ENCODE measurements at places on chromosomes 2 and 18.

DNA sequence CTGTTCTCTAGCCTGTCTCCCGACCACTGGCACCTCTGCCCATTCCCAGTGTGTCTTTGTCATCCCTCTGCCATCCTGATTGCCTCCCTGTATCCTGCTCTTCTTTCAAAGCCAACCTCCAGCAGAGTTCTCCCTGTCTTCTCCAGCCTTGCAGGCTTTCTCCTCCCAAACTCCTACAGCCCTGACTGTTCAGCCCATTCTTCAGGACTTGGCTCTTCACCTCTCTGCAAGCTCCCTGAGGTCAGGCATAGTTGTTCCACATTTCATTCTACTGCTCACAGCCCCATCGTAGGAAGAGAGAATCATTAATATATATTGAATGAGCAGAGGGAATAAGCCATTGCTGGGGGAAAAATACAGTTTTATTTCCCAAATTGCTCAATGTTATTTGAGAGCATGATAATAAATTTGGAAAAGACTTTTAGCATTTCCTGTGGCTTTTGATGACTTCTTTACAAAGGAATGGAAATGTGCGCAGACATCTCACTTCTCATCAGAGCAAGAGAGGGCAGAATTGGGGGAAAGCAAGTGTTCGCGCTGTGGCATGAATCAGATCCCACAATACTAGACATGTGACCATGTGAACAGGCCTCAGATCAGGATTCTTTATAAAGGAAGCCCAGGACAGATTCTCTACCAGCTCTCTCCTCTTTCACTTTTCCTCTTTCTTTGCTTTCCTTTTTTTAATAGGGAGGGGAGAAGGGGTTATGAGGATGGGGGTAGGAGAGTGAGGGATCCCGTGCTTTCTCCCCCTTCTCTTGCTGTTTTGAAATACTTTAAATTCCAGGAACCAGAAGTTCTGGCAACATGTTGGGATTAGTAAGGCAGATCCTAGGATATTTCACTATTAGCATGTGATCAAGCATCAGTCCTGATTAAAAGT, 37.4 kb downstream of the EPAS1 start:
- DNase-seq = no peak

DNA sequence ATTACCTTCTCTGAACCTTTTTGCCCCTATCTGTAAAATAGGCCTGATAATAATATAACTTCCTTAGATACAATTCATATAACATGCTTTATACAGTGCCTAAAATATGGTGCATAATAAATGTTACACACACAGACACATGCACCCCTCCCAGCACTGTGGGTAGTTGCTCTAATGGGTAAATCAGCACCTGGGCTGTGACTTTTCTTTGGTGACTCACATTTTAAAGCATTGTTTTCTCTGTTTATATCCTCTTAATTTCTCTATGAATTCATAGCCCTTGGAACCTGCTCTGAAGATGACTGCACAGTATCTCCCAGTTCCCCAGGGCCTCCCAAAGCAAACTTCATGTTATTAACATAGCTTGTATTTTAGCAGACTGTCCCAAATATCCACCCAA, 248.2 kb upstream of the TNP1 start:
- DNase-seq = no peak

- DNase-seq = no peak
Measured at GRCh38 chr2:150607390-150607811, 119.9 kb upstream of the RND3 start.

DNA sequence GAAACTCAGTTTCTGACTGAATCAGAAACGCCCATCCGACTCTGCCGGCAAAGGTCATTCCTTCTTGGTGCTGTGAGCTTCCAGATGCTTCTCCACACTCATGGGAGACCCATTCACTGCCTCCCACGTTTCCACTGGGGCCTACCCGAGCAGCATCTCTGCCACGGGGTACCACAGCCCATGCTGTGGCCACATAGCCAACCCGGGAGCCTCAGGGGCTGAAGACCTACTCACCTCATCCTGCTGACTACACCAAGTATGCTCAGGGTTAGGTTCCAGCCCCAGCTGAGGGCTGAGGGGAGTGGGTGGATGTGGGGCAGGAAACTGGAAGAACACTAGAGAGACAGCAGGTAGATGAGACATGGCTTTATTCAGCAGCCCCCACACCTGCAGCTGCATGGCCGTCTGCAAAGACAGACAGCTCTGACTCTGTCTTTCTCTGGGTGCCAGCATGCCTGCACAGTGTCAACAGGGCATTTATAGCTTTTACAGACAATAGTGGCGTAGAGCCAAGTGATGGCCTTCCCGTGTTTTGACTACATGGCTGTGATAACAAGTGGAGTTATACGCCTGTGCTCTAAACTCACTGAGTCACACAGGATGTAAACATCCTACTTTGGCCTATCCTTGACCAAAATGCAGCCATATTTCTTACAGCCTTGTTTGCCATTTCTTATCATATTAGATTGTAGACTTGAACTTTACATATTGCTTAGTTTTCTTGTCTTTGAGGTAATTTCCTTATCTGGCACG, 16.5 kb upstream of the KLHL23 start:
- DNase-seq = no peak

GRCh38 chr2:105406221-105406620, 7.4 kb upstream of the FHL2 start:
- no peak for DNase-seq

GRCh38 chr2:30300456-30301221, 69.3 kb downstream of the LBH start:
- DNase-seq = no peak

GRCh38 chr2:240597419-240598181, 11.1 kb downstream of the CAPN10 start:
- no peak for DNase-seq

GRCh38 chr2:231640641-231641111, 48.0 kb downstream of the TEX44 start:
- no peak for DNase-seq

- DNase-seq = no peak
Measured at GRCh38 chr2:53820711-53821110, 33.9 kb downstream of the ERLEC1 start.

GRCh38 chr2:47094511-47095142, 60.5 kb downstream of the STPG4 start:
- DNase-seq = no peak

GRCh38 chr2:52034706-52035105, 1002.8 kb upstream of the NRXN1 start:
- no peak for DNase-seq

DNA sequence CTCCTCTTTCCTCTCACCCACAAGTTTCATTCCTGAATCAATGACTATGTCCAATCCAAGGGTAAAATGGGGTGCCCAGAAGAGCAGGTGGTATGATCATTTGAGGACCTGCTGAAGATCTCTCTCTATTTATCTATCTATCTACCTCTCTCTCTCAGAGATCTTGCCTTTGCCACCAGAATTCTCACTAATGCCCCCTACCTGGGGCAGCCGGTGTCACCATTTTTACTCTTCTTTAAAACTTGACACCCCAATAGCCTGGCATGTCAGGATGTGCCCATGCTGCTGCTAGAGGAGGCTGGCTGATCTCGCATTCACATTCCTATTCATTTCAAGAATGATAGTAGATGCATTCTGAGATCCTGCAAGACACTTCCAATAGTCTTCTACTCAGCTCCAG, 24.3 kb upstream of the RPIA start:
- no peak for DNase-seq

DNA sequence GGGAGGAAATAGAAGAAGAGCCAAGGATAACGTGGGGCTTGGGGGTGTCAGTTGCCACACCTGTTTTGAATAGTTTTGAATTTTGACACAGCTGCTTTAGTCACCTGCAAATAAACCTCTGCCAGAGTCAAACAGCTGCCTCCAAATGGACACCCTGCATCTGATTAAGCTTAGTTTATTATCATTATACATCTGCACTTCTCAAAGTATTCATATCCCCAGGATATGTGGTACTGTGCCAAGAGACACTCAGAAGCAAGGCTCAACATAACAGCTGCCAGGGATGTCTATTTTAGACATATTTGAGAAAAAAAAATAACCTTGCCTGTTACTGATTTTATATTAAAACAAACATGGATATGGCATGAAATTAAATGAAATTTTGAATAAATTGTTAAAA, 122.5 kb upstream of the WDR75 start:
- DNase-seq = no peak

DNA sequence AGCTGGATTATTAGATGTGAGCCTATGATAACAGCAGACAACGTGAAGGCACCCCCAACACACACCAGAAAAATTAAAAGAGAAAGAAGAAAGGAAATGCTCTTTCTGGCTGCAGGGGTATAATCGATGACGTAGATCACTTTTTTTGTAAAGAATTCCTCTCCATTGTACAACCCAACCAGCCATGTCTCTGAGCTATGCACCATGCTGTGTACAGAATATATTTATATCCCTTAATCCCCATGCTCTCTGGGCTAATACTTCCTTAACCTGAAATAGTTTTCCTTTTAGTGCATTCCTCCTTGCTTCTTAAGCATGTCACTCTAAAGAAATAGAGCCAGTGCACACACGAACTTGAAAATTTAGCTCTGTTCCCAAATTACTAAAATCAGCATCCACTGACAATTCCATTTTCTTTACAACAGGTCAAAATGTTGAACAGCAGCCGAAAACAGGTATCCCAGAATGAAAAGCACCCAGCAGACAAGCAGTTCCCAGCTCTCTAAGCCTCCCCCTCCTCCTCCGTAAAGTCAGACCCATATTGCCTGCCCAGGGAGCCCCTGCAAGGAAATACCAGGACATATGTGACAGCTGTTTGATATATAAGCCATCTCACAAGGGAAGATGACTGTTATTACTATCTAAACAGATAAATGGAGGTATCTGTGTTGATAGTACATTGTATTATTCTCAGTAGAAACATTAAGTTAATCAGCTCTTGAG, 247.4 kb upstream of the RAB6C start:
- no peak for DNase-seq

DNA sequence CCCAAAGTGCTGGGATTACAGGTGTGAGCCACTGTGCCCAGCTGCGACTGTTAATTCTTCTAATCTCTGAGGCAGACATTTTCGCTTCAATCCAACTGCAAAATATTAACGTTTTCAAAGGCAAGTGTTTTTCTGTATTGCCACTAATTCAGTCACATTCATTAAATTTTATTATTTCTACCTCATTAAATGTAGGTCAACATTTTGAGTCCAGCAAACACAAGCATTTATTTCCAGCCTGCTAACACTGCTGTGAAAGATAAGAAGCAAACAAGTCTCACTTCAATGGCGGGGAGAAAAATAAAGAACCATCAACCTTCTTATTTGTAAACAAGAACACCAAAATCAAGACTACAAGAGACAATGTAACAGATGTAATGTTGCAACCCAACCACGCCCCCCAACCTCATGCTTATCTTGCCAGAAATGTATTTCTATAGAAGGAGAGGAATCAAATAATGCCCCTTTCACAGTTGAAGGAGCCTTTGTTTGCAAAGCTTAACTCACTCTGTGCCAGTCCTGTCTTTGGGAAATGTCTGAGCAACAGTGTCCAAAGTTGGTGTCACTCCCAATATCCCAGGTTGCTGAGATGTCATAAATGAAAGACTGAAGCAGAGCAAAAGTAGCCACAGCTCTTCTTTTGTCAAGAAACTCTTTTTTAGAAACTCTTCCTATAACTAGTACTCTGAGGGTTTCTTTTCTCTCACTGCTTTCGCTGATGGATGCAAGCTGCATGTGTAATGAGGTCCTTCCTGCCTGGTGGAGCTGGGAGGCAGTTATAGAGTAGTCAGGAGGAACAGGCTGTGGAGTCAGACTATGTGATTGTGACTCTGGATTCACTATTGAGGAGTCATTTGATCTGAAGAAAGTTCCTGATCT, 8.6 kb downstream of the DOCK10 start:
- no peak for DNase-seq

GRCh38 chr2:175034716-175035115, 29.5 kb upstream of the CHN1 start:
- DNase-seq = no peak

DNA sequence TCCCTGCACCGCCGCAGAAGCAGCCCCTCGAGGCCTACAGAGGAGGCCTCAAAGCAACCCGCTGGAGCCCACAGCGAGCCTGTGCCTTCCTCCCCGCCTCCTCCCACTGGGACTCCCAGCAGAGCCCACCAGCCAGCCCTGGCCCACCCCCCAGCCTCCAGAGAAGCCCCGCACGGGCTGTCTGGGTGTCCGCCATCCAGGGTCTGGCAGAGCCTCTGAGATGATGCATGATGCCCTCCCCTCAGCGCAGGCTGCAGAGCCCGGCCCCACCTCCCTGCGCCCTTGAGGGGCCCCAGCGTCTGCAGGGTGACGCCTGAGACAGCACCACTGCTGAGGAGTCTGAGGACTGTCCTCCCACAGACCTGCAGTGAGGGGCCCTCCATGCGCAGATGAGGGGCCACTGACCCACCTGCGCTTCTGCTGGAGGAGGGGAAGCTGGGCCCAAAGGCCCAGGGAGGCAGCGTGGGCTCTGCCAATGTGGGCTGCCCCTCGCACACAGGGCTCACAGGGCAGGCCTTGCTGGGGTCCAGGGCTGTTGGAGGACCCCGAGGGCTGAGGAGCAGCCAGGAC, 31.2 kb downstream of the GPC1 start:
- no peak for DNase-seq

GRCh38 chr2:217399291-217399690, 539.4 kb upstream of the TNP1 start:
- no peak for DNase-seq

DNA sequence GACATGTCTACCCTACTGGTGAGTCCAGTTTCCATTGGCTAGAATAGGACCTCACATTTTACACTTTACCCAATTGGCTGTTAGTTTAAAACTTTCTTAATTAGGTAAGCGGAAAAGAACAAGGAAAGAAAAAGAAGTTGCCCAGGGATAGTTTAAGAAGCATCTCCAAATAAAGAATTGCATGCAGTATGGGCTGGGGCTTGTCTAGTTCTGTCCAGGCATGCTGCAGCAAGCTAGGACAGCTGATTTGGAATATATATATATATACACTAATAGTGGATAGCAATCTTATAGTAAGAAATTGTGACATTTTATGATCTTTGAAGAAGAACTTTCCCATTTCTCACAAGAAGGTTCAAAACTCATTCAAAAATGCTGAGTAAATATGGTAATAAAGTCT, 90.0 kb upstream of the ERBB4 start:
- no peak for DNase-seq

- DNase-seq = no peak
Measured at GRCh38 chr18:56511996-56512395, 126.4 kb downstream of the TXNL1 start.

DNA sequence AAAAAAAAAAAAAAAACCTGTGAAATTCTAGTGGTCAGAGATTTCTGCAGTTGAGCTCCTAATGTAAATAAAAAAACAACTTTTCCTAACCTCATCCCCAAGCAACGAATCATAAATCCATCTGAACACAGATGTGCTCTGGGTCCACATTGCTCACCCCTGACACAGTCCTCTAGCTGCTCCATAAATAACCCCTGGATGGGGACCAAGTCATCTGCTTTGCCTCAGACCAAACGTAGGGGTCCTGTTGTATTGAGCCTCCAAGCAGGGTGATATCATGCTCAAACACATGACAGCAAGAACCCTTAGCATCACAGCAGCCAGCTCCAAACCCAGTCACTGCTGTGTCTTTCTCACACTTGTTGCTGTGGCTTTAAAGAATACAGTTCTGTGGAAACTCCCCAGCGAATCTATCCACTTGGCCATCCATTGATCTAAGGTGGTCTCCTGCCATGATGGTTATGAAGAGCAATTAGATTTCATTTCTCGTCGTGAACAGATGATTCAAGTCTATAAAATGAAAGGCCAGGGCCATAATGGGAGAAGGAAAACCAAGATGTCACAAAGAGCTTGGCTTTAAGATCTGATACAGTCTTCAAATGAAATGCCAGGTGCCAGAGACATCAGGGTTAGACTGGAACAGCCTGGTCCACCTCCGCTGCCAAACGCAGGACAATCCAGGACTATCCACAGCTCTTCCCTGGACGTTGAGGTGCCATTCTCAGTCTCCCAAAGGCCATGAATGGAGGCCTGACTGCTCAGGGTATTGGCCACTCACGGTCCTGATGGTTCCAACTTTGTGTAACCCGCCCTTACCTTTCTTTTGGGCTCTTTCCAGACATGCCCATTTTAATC, 39.0 kb downstream of the TBC1D8 start:
- no peak for DNase-seq
